ENCODE measurements at places on chromosomes 5 and 9.

GRCh38 chr5:110104726-110105669, 415.3 kb downstream of the MAN2A1 start:
- no peak for DNase-seq

DNA sequence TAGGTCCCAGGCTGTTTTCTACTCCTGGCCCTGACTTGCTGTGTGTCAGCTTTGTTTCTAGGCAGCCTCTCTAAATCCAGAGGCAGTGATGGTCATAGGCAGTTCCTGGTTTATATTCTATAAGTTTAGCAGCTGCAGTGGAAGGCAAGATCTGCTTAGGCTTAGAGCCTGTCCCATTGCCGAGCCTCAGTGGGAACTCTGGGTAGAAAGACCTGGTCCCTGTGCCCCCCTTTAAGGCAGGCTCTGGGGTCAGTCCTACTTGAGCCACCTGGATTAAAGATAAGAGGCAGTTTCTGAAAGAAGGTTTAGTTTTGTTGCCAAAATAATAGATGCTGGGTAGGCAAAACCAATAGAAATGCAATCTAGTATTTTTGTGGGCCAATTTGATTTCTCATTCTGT, 13.6 kb downstream of the MCCC2 start:
- no peak for DNase-seq

- DNase-seq: no peak
Measured at GRCh38 chr9:4820168-4820567, 27.4 kb downstream of the RCL1 start.

GRCh38 chr9:133250741-133251170, 24.2 kb downstream of the ABO start:
- no peak for DNase-seq

DNA sequence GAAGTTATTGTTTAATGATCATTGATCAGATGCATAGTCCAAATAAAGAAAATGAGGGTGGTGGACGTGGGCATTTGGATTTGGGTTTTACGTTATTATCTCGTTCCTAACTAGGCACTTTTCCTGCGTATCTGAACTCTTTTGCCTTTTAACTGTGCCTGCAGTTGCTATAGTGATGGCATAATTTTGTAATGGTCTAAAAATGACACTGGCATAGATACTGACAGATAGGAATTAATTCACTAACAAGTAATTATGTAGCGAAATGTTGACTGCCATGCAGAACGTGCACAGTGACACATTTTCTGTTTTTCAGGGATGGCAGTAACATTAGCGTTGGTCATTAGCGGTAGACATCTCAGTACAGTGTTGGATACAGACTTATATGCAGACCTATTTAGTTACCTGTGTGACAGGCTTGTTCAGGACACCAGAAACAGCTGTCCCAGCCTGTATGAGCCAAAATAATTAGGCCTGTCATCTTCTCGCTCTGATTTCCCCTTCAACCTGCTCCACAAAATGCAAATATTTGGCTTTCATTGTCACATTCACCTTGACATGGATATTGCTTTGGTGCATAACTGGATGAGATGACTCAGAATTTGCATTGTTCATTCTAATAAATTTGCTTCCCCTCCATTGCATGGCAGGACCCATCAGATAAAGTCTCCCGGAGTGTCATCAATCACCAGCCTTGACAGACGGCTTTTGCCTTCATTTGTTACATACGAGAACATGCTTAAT, 413.3 kb upstream of the IRX1 start:
- DNase-seq: no peak

DNA sequence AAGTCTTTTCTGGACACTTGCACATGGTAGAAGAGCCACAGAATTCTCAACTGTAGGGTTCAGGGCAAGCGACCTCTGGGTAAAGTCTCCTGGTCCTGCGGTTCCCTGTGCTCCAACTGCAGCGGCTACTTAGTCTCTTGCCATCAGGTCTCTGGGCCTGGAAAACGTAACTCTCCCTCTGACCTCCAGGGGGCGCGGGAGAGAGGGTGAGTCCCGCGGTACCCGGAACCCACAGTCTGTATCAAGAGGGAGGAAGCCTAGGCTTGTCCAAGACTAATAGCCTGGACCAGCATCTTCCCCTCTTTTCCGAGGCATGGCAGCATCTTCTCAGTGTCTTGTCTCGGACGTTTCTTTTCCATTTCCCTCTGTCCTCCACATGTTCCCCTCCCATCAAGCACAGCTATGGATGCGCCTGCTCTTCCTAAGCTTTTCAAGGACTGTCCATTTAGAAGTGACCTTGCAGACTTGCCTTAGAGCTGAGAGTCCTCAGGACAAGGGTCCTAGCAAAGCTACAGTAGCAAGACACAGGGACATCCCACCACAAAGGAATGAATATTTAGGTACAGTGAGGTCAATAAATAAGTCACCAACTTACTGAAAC, 59.3 kb downstream of the FSTL4 start:
- DNase-seq: peak; percentile 51

Data from inflammatory macrophage treated with lipopolysaccharide for 4 hours (primary cell).